ENCODE measurements at places on chromosomes 16 and 17. TPM values are rescaled to one million over a fixed set of nuclear protein-coding genes. Genes with fewer than 3 reads are reported as not detected.

CALB2 gene
- 1.3 TPM for total RNA-seq

HMOX2 gene
- total RNA-seq: 40.0 TPM

G6PC1 gene
- total RNA-seq: not detected

C16orf46 gene
- total RNA-seq: not detected

POLR3E gene
- 28.9 TPM for total RNA-seq

Measured in fibroblast of lung (primary cell).